ENCODE measurements at places on chromosomes 12 and 14.

DNA sequence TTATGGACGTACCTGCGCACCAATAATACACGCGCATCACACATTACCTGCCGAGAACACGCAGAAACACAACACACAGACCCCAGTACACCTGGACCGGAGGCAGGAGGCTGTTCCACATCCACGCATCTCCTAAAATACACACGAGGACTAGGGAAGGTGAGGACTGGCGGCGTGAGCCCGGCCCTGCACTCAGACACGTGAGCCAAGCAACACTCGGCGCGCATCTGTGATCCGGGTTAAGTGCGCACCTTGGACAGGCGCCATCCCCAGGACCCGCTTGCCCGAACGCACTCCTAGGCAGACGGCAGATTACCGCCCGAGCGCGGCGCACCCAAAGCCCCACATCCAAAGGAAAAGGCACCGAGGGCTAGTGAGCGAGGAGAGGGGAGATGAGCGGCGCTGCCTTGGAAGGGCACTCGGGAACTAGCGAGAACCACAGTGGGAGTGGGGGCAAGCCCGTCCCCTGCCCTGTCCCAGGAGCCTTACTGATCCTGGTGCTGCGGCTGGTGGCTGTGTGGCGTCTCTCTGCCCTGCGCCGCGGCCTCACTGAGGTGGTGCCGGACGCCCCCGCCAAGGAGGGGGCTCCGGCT, 417 bp downstream of the GLS2 start:
- no peak for DNase-seq

GRCh38 chr12:77070382-77070781, 5.0 kb upstream of the E2F7 start:
- DNase-seq, result no peak

DNA sequence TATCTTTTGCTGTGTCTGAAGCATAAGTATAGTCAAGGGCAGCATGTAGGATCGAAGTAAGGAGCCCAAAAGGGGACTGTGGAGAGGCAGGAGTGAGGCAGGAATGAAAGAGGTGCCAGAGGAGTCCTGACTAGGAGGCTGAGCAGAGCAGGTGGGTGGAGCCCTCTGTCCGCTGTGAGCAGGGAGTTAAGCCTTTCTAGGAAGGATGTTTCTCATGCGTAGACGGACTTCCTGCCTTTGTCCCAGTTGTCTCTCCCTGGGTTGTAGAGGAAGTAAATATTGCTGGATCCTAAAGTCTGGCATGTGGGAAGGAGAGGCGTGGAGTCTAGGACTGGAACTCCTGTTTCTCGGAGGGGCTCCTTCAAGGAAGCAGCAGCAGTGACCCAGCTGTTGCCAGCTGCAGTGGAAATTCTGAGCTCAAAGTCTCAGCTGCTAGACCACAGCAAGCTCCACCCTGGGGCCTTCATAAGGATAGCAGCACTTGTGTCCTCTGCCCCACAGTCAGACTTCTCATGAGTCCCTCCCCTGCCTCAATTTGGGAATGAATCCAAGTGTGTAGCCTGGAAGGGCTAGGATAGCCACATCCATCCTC, 44.0 kb downstream of the RBMS2 start:
- peak; percentile 22 for DNase-seq

- no peak for DNase-seq
Observed at GRCh38 chr14:84401631-84402030, 1128.3 kb upstream of the FLRT2 start.

DNA sequence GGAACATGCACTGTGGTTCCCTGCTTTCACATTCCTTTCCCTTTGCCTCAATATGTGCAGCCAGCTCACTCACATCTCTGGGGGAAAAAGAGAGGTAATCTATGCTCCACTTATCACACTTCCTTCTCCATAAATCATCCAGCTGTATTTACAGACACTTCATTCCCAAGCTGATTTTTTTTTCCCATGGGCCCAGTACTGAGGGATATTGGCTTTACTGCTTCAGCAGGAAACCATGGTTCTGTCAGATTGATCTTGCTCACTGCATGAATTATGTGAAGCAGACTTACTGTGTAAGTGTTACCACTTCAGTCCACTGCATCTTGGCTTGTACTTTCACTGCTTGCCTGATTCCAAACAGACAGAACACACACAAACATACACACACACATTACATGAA, 555.6 kb downstream of the CCER1 start:
- no peak for DNase-seq

DNA sequence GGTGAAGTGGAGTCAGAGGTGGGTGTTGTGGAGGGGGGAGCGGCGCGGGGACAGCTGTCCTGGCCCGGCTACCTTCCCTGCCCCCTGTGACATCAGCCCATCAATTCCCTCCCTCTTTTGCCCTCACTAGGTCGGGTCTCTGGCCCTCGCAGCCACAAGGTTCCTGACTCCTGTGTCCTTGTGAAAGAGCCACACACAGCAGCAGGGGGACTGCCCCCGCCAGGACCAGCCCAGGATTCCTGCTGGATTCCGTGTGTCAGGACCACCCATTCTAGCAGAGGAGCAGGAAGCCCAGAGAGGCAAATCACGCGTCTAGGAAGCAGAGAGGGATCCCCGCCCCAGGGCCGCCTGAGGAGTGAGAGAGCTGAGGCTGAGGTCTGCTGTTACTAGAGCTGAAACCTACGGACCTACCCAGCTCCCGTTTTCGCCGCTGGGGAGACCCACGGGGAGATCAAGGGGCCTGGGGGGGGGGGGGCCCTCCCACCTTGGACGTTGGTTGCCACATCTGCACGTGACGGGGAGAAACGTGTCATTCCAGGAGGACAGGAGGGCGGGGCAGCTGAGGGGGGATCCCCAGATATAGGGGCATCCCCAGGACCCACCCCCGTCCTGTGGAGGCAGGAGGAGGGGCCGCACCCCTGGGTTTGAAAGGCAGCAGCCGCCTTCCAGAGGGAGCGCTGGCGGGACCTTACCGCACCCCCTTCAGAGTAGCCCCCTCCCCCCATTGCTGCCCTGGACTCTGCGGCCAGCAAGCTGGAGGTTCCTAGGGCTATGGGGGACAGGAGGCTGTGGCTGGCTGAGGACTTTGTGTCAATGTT, 12.5 kb upstream of the INF2 start:
- no peak for DNase-seq

DNA sequence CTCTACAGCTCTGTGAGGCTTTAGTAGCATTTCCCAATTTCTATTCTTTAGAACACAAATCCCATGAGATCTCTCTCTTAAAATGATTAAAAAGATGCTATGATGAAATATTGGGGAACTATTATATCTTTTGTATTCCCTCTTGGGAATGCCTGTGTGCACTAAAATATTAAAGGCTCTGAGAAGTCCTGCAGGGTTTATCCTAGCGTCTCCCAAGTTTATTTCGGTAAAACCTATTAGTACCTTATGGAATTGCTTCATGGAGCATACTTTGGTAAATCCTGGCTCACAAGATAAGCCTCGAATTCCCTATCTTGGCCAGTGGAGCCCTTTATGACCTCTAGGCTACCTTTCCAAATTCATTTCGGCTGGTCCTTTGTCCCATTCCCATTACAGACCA, 306.8 kb downstream of the VRK1 start:
- DNase-seq, result no peak

DNA sequence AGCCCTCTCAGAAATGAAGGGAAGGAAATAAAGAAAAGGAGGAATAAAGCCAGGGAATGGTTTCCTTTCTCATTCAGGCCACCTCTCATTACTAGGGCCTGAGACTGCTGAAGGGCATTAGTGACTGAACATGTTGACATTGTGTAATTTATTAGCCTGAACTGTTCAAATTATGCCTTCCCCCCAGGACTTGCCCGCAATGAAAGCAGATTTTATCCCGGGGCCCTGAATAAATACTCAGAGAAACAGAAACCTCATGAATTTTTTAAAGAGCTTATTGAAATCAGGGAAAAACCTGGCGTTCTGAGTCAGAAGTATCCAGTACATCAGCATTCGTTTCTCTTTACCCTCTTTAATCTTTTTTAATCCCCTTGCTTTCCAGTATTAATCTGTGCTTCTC, 35.9 kb upstream of the WSCD2 start:
- DNase-seq, result no peak

DNA sequence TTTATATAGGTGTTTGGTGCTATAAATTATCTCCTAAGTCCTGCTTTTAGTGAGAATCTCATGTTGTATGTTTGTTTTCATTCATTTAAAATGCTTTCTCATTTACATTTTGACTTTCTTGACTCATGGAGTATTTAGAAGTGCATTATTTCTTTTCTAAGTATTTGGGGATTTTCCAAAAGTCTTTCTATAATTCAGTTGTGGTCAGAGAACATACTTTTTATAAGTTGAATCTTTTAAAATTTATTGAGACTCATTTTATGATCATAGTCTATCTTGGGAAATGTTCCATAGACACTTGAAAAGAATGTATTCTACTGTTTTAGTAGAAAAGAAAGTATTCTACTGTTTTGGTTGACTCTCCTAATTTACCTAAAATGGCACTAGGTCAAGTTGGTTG, 168.2 kb downstream of the AKAP6 start:
- no peak for DNase-seq

GRCh38 chr14:89206389-89207031, 210.5 kb downstream of the FOXN3 start:
- DNase-seq, result no peak

DNA sequence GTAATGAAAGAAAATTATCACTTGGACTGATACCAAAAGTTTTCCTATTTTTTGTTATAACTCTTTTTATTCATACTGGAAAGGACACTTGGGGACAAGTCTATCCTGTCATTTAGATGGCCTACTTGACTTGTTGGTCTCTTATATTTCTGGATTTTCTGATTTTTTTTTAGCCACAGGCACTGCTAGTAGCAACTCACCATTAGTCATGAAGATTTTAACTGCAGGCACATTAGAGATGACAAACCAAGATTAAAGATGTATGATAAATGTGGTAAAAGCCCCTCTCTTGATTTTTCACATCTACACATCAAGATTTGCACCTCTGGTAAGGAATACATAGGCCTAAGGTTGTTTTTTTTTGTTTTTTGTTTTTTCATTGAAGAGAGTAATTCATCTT, 217.0 kb downstream of the SLC25A21 start:
- DNase-seq, result no peak

DNA sequence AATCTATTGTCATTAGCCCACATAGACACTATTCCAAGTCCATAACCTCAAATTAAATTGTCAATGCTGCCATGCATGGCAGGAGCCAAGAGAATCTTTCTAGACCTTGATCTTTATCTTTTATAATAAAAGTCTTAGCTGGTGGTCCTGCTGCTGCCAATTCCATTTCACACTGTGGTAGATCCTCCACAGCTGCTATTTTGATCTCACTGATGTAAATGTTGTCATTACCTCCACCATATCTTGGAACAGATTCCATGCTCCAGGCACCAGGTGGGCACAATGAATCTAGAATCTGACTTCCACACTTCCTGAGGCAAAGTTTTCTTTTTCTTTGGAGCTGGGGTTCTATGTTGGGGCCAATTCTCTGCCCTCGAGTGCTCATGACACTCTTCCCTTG, 161.2 kb downstream of the TMTC3 start:
- no peak for DNase-seq

DNA sequence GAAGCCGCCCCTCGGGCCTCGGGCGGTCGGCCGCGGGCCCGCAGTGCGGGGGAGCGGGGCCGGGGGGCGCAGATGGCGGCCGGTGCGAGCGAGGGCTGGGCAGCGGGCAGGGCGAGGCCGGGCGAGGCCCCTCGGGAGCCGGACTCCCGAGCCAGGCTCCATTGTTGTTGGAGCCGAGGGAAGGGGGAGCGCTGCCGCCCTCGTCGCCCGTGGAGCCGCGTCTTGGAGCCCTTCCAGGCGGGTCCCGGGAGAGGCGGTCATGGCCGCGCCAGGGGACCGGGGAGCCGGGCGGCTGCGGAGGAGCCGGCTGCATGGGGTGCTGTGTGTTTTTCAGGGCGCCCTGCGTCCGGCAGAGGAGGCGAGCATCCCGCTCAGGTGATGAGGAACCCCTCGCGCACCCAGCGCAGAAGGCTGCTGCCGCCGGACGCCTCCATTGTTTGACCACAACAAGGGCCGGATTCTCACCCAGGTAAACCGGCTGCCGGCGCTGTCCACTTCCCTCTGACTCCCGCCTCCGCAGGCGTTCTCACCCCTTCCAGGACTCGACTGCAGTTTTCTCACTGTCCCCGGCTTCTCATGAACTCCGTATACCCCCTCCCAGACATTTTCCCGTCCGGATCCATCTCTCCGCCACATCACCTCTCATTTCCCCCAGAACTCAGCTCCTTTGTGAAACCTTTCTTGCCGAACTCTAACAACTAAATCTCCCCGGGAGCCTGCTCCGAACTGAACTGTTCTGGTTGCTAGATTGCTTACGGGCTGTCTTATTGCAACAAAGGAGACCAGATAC, 732 bp downstream of the ZNF664 start:
- peak; percentile 39 for DNase-seq

- DNase-seq, result no peak
Observed at GRCh38 chr12:14157088-14157747, 175.8 kb upstream of the GRIN2B start.

GRCh38 chr12:123734268-123734667, 22.1 kb downstream of the ATP6V0A2 start:
- DNase-seq, result no peak

DNA sequence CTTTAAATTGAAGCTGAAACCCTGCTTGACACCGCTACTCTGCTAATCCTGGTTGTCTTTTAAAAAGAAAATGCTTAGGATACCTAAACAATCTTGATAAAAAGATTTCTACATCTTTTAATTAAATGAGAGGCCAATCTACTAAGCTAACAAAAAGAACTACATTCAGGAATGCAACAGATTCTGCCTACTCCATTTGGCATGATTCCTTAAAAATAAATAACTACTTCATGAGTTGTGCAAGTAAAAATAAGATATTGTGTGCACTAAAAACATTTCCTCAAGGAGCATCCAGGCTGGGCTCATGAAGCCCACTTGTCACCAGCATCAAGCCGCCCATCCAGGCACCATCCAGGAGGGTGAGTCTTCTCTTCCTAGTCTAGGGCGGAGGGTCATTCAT, 197.5 kb downstream of the PAX9 start:
- no peak for DNase-seq

DNA sequence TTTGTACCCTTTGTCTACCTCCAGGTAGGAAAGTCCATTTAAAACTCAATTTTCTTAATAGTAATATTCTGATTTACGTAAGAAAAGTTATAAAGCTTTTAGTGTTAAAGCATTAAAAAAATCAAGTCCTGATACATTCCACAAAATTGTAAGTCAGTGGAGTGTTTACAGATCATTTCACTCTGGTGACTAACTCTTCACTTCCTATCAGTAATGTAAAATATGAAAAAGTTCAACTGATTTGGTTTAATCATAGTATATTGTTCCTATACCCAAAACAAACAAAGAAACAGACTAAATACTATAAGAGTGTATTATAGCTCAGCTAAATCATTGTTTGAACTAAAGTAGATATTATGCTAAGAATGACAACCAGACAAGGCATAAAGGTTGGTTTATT, 85.9 kb downstream of the VEZT start:
- no peak for DNase-seq

- DNase-seq, result no peak
Observed at GRCh38 chr12:104042580-104042979, 7.4 kb downstream of the GLT8D2 start.

DNA sequence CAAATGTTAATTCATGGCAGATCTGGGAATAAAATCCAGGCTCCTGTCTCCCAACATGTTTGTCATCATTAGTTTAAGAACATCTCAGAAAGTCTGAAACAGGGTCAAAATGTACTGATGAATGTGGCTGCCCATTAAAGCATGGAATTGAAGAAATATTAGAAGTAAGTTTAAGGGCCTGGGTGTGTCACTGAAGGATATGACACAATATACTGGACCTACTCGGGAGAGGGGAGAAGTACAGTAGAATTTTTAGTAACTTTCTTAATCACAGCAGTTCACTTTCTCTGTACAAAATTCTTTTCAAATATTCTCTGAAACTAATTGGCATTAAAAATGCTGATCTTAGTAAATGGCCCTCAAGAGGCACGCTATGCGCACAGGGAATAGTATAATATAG, 185.5 kb downstream of the ETV6 start:
- no peak for DNase-seq

All from A549 (cell line).